ENCODE measurements at places on chromosomes 6 and 20.

DNA sequence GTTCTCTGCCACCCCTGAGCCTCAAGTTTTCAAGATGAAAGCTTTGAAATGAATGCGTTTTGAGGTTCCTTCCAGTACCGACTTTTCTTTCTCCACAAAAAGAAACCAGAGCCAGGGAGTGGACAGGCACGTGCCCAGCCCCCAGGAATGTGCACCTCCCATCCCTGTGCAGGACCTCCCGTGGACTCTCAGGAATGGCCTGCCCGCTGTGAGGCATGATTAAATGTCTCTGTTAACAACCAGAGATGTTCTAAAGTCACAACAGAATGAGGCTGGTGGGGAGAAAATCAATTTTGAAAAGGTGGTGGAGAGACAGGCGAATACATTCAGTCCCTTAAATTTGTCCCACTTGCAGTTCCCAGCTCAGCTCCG, 1.5 kb downstream of the TGM3 start:
- DNase-seq, result no peak

- DNase-seq, result peak; percentile 70
Observed at GRCh38 chr6:17473554-17473953, 80.2 kb downstream of the CAP2 start.

DNA sequence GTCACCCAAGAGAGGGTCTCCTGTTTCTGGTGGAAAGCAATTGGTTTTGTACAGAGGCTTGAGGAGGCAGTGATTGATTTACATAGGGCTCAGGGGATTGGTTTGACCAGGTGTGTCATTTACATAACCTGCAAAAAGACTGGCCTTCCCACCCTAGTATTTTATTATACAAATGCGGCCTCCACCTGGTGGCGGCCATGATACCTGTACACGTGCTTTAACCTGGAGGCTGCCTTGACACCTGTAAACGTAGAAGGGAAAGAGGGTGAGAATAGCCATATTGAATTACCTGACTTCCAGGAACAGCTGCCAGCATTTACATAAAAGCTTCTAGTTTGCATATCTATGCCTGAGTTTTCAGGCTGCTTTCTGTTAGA, 48.7 kb downstream of the HLA-DPB1 start:
- no peak for DNase-seq

DNA sequence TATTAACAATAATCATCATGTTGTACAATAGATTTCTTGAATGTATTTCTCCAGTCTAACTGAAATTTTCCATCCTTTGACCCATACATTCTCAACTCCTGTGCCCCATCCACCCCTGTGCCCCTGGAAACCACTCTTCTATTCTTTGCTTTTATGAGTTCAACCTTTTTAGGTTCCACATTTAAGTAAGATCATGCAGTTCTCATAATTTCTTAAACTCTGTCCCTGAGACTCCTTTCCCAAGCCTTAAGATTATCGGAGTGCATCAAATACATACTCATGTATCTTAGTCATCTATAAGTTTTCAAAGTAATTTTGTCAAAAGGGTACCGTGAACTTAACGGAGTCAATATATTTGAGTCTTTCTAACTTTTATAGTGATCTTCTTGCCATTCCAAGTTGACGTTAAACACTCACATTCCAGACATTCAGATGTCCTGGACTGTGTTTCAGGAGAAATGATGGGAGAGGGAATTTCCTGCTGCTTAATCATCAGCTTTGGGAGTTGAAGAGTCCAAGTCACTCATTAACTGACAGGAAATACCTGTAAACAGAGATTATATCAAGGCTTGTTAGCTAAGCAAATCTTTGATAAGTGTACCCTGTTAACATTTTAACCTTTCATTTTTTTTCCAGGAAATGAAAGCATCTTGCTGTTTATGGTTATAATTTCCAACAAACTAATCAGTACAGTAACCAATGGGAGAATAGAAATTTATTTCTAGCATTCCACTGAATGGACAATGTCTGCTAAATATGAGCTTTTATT, 73.3 kb downstream of the ADGRG6 start:
- no peak for DNase-seq

Measured in NCI-H524 (cell line).